RPMI8226 (cell line): ENCODE measurements at places on chromosomes 16 and 17.

- no peak for DNase-seq
These were observed 9.8 kb downstream of the HID1 start for GRCh38 chr17:74962622-74963394.

DNA sequence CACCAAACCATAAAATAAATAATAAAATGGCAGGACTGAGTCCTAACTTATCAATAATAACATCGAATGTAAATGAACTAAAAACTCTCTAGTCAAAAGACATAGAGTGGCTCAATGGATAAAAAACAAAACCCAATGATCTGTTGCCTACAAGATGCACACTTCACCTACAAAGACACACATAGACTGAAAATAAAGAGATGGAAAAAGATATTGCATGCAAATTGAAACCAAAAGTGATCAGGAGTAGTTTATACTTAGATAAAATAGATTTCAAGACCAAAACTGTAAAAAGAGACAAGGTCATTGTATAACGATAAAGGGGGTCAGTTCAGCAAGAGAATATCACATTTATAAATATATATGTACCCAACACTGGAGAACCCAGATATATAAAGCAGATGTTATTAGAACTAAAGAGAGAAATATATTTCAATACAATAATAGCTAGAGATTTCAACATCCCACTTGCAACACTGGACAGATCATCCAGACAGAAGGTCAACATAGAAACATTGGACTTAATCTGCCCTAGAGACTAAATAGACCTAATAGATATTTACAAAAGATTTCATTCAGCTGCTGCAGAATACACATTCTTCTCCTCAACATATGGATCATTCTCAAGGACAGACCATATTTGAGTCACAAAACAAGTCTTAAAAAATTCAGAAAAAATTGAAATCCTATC, 29.8 kb downstream of the SLC47A2 start:
- no peak for DNase-seq

- peak; percentile 67 for DNase-seq
These were observed 7.5 kb downstream of the SRSF1 start for GRCh38 chr17:57999496-58000017.

GRCh38 chr16:59684911-59685310, 950.8 kb upstream of the GOT2 start:
- DNase-seq: no peak

GRCh38 chr16:13109171-13109570, 207.8 kb downstream of the SHISA9 start:
- DNase-seq: no peak

DNA sequence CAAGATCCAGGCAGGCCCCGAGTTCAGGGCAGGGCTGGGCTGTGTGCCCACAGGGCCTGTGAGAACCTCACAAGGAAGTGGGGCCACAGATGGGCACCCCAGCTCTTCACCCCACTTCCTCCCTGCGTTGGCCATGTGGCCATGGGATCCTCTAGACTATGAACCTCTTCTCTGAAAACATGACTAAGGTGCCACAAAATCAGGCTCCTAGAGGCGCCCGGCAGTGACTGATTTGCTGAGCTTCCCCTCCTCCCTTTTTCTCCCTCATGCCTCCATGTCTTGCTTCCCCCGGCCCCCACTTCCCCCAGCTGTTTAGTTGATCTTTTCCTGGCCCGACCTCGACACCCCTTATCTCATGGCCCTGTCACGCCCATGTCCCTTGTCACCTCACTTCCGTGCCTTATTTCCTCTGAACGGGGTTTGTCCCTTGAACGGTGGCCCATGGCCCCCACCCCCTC, 87.1 kb downstream of the KCNJ12 start:
- DNase-seq: no peak

DNA sequence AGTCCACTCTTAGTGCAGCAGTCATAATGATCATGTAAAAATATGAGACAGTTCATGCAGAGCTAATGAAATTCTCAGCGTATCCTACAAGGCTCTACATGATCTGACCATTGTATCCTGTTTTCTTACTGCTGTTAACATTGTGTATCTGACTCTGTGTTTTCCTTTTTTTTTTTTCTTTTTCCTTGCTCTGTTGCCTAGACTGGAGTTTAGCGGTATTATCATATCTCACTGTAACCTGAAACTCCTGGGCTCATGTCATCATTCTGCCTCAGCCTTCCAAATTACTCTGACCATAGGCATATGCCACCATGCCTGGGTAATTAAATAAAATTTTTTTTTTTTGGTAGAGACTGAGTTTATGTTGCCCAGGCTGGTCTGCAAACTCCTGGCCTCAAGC, 12.1 kb downstream of the DUS2 start:
- DNase-seq: no peak

DNA sequence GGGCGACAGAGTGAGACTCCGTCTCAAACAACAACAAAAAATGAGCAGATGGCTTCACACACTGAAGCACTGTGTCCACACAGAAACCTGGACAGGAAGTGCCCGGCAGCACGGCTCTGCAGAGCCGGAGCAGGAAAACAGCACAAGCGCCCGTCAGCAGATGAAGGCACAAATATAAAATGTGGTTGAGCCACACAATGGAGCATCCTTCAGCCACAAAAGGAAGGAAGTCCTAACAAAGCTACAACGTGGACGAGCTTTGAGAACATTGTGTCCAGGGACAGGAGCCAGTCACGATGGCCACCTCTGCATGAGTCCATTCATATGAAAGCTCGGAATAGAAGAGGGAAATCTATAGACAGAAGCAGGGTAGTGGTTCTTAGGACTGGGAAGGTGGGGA, 15.7 kb downstream of the RHBDF2 start:
- DNase-seq: no peak
